Nephron progenitor cell (in vitro differentiated cells): ENCODE measurements at places on chromosomes 4 and X.

GRCh38 chr4:153560908-153561307 lies 94.7 kb downstream of the TMEM131L start:
- DNase-seq: no peak

DNA sequence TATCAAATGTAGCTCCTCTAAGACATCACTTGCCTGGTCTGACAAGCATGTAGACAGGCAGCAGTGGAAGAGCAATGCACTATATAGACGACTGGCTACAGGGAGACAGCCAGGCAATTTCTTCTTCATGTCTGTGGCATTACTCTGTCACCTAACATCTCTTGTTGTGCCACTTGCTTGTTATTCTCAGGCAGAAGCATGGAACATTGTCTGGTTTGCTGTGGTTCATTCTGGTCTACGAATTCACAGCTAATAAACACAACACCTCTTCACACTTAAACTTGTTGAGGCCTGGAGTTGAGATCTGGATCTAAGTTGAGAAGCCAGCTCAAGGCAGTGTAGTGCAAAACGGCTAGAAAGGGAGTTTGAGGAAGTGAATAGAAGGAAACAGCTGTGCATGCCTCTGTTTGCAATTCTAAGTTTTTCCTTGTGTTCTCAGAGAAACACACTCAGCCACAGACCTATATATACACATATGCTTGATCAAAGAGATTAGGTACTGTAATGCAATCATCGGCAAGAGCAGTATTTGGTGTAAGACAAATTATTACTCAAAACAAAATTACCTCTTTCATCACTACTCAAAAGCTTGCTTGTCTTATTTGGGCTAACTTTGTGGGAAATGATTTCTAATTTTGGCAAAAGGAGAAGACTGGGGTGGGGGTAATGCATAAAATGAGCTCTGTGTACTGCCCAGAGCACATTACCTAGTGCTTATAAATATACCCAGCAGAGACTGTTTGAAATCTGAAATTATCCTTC lies 243.8 kb downstream of the PPP3CA start:
- no peak for DNase-seq

DNA sequence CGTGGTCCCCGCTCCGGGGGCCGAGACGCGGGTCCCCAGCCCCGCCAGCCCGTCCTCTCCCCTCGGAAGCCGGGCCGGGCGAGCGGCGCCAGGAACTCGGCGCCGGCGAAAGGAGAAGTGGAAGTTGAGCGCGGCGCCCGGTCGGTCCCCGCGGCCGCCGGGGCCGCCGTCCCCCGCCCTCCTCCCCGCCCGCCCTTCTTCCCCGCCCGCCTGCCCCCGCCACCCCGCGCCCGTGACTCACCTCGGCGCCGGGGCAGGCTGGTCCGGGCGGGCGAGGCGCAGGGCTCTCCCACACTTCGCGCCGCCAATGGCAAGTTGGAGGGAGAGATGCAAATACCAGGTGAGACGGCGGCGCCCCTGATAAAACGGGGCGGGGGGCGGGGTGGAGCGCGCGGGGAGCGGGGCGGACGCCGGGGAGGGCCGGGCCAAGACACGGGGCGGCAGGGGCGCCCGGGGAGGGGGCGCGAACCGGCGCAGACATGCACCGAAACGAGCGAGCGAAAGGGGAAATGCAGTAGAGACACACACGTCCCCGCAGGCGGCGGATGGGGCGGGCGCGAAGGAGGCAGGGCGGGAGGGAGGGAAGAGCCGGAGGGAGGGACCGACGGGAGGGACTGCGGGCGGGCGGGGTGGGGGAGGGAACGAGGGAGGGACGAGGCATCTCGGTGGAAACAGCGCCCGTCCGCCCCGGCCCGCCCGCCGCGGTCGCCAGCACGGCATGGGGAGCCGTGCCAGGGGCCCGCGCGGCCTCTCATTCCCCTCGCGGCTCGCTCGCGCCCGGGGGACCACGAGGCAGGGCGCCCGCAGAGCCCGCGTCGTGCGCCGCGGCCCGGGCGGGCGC lies at the start of gene ELF4:
ELF4 (minus strand) TSS at position 119 of the 841 bp plus-strand sequence. CDS start 29,167 bp downstream, outside the sequence.
- DNase-seq: no peak

DNA sequence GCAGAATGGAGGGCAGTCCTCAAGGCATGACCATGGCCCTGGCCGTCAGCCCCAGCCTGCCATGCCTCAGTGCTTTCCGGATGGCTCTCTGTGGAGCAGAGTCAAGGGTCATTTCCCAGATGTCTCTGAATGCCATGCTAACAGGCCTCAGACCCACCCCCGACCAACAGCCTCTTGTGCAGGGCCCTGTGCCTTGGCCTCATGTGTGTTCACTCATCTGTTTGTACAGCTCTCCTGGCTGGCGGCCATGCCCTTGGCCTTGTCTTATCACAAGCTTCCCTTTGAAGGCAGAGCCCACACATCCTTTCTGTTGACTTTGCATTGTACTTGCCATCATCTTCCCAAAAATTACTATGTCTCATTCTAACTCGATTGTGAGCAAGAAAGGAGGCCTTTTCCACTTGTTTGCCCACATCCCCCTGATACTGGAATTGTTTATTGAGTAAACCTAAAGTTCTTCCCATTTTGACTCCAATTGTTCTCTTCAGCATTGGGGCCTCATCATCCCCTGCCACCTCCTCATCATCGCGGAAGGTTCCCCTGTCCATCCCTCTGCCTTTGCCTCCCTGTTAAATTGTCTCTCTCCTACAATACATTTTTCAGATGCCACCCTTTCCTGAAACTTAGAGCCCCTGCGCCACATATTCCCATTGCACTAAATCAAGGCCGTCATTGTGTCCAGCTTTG lies 6.3 kb downstream of the CA5B start:
- peak; percentile 22 for DNase-seq

GRCh38 chr4:114062499-114062898 lies 83.1 kb upstream of the ARSJ start:
- no peak for DNase-seq

DNA sequence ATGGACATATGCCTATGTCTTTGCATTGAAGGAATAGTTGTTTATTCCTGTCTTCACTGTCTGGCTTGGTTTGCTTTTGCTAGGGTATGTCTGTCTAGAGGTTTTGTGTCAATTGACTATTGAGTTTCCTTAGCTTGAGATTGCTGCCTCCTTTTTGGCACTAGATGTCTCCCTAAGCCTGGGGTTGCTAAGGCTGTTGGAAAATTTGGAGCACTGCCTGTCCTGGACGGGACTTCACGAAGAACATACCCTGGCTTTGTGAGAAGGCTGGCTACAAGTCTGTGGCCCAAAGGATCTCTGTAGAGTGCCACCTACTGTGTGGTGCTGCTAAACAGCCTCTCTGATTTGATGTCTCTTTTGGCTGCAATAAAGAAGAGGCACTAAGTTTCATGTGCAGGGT lies 183.8 kb upstream of the NUDT10 start:
- no peak for DNase-seq

- no peak for DNase-seq
Measured at GRCh38 chr4:145081756-145082155, 16.2 kb downstream of the ANAPC10 start.

- peak; percentile 95 for DNase-seq
Measured at GRCh38 chrX:49184294-49185281, 1.6 kb downstream of the PRICKLE3 start.

DNA sequence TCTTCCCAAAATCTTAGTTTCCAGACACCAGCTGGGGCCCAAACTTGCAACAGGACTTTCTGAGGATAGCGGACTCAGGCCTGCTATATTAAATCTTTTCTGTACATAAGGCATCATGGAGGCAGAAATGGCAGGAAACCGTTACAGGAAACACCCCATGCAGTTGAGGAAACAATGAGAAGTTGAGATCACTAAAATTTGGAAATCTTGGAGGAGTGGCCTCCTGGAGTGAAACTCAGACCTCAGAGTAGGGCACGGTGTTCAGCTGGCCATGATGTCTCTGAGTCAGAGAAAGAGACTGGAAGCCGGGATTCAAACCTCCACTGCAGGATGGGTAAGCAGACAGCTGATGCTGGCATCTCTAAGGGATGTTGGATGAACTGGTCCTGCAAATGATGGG lies 372.6 kb upstream of the CTSO start:
- DNase-seq: no peak

DNA sequence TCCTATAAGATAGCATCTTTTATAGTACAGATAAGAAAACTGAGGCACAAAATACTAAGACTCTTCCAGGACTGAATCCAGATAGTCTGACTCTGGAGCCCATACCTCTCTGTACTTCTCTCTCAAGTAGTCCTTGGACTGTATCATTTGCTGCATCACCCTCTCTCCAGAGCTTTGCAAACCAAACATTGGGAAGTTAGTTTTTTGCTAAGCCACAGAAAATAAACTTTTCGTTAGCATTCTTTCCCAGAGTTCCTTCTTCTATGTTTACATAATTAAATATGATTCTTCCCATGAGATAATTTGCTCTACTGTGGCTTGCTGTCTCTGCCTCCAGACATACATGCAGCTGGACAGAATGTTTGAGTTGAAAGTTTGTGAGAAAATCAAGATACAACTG lies 22.0 kb downstream of the PPEF2 start:
- DNase-seq: no peak

DNA sequence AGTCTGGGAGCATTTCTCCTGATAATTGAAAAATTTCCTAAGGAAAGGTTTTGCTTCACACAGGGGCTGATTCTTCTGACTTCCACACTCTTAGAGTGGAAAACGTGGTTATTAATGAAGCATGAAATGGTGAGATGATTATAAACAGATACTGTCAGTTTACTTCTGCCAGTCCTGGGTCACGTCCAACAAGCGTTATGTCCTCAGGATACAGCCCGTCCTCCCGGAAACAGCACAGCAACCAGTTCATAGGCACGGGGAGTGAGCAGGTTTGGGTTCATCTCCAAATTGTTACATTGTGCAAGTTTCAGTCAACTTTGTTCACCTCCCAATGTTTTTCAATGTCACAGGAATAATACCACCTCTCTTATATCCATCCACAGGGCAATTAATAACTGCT lies 98.8 kb downstream of the NPNT start:
- DNase-seq: no peak

DNA sequence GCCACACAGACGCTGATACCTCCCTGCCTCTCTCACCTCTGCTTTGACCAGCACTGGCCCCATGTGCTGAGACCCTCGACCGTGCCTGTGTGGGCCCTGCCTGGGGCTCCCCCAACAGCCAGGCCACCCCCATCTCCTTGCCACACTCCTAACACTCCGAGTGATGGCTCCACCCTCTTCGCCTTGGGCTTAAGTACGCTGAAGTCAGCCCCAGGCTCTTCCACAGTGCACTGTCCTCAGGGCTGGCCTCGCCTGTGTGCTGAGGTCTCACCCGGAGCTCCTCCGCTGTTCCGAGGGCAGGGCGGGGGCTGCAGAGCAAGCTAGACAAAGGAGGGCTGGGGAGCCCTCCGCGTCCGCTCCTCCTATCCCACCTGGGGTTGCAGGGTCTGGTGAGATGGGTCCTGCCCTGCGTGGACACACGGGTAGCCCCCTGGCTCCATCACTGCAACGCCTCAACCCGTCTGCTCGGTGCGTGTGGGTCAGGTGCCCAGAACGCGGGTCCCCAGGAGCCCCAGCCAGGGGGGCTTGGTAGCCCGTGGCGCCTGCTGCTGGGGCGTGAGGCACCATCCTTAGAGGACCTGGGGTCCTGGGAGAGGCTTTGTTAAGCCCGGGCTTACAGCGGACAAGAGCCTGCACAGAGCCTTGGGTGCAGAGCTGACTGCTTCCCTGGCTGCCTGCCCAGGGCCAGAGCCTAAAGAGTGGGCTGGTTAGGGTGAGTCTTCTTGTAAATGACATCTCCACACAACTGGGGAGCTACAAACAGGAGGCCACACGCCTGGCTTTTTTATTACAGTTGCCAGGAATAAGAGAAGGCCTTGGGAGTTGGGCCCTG lies 42.6 kb upstream of the NKX1-1 start:
- no peak for DNase-seq

DNA sequence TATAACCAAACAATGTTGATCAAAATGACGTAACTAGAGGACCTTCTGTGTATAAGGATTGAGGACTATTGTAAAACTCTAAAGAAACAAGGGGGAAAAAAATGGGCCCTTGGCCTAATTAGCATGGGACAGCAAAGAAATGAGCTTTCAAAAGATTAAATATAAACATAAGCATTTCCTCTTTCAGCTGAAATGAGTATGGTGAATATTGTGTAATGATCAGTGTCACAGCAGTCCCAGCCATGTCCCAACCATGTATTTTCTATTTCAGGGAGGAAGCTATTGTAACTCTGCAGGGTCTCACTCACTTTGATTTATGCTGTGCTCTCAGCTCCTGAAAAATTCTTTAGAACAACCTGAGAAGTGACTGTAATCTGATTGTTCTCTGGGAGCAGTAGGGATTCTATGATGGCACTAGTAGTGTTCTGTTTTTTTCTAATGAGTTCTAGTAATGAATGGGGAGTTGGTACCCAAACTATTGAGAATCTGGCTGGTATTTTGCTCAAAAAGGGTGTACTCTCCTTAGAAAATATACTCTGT lies 25.8 kb downstream of the ANXA10 start:
- DNase-seq: no peak

DNA sequence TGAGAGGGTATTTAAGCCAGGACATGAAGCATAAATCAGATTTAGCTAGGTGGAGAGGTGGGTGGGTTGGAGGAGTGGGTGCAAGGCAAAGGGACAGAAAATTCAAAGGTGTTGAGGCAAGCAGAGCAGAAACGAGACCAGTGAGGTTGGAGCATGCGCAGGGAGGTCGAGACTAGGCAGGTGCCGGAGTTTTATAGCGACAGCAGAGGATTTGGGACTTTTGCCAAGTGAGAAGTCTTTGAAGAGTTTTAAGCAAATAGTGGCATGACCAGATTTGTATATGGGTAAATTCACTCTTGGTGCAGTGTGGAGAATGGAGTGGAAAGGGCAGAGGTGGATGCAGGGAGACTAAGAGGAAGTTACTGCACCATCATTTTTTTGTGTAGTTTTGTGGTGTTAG lies 107.0 kb upstream of the TLR2 start:
- DNase-seq: no peak

- no peak for DNase-seq
Measured at GRCh38 chrX:148448686-148449085, 51.7 kb upstream of the AFF2 start.

DNA sequence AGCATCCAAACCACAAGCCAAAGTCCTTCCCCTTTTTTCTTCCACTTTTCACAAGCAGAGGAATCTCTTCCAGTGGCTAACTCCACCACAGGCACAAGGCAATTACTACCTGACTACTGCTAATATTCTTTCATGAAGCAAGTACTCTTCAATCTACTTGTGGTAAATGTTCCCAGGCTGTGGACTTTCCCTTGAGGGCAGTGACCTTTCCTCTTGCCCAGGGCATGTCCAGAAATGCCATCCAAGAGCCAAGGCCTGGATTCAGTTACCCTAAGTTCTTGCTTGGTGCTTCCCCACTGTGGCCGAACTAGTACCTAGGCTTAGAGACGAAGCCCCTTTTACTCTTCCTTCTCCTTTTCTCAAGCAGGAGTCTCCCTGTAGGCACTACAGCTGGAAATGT lies 400.7 kb downstream of the DCAF12L2 start:
- no peak for DNase-seq
